ENCODE measurements at places on chromosomes 6 and 20.

DNA sequence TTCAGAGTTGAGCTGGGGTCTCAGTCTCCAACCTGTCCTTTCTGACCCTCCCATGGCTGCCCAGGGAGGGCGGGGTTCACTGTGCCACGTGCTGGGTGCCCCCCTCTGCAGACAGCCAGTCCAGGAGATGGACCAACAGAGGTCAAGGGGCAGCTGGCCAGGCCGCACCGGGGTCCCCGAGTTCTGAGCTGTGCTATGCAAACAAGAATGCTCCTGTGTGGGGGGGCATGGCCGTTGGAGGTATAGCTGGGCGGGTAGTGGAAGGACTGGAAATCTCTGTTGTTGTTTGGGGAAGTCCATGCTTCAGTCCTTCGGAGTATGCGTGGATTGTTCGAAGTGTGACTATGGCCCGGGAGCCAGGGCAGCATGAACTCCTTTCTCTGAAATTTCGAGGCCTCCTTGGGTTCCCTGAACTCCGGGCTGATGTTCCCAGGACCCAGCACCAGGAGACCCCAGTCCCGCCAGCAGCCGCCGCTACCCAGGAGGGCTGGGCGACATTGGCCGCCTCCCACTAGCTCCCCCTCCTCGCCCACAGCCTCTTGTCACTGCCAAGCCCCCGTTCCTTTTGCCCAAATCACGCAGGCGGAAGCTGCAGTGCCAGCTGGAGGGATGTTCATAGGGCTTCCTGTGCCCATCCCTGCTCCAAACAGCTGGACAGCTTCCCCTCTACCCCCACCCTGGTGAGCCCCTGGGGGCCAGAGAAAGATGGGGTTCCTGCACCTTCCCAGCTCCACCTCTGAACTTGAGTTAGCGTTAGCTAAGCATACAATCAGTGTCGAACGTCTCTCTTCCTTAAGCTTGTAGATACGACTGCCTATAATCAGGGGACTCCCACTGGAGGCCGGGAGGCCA lies 126.6 kb downstream of the TAF4 start:
- DNase-seq, result no peak

DNA sequence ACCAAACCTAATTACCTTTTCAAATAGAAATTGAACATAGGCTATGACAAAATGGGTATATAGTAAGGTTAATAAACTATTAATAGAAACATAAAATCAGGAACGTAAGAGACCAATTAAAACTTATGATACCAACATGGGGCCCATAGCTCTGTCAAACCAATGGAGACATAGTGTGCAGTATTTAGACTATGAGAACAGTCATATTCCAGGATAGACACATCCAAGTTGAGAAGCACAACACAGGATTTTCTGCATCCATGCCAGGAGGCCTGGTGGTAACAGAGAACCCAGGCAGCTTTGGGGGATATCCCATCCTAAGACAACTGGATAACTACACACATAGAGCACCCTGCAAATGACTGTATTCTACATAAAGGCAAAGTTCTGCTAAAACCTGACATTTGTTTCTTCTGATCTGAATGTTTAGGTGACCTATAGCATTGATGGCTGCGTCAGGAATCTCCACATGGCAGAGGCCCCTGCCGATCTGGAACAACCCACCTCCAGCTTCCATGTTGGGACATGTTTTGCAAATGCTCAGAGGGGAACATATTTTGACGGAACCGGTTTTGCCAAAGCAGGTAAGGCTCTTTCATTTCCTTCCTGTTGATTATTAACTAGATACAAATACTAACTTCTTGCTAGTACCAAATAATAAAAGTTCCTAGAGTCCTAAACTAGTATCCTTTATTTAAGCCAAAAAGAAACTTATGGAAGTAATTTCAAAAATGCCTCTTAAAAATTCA lies 202.7 kb downstream of the ARHGAP18 start:
- no peak for DNase-seq

- no peak for DNase-seq
These were observed 1074.0 kb upstream of the MAP3K7 start for GRCh38 chr6:91660893-91661292.

DNA sequence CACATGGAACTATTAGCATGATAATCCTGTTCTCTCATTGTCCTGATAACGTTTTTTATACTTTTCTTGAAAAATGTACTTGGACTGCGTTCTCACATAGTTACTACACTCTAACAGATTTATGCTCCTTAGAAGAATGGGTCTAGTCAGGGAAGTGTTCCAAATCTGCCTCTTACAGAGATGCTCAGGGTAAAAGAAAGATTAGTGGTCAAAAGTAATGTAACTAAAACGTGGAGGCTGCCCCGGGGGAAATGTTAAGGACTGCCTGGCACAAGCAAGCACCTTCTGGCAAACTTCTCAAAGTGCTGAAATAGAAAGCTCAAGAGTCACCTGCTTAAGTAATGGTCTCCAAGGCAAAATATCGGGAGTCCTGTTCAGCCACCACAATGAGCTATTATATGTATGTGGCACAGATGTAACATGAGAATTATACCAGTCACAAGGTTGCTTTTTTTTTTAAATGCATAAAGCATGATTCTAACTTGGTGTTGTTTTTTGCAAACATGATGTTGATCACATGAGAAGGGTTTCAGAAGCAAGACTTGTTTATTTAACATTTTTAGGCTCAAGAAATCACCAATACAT lies 244.5 kb upstream of the JARID2 start:
- no peak for DNase-seq

GRCh38 chr6:1591926-1592325 lies 17.8 kb upstream of the FOXC1 start:
- no peak for DNase-seq

DNA sequence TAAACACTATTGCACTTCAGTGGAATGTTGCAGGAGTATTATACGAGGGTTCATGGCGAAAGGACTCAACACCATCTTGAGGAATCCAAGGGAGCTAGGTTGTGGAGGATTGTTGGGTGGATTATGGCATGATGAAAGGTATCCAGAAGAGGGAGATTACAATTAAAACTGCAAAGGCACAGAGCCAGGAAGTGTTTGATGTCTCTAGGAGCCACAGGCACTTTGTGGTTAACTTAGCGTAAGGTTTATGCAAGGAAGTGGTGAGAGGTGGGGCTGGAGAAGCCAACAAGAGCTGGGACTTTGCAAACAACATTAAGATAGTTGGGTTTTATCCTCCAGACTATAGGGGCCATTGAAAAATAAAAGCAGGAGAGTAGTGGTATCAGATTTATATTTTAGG lies 86.6 kb upstream of the TPD52L1 start:
- DNase-seq, result no peak

GRCh38 chr20:64003960-64004725 lies 23.2 kb downstream of the PRPF6 start:
- no peak for DNase-seq

DNA sequence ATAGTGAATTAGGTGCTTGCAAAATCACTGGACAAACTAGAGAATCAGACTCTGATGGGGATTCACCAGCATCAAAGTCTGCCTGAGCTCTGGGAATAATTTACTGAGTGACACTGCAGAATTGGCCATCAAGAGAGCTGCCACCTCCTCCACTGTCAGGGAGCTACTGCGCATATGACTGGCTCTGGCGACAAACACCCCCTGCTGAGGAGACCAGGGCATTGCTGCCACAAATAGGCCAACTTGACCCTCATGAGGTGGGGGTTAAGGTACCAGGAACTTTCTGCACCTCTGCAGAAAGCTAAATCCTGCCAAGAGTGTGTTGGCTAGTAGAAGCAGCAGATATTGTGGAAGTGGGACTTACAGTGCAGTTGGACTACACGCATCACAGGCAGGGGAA lies 88.0 kb downstream of the CDS2 start:
- no peak for DNase-seq

DNA sequence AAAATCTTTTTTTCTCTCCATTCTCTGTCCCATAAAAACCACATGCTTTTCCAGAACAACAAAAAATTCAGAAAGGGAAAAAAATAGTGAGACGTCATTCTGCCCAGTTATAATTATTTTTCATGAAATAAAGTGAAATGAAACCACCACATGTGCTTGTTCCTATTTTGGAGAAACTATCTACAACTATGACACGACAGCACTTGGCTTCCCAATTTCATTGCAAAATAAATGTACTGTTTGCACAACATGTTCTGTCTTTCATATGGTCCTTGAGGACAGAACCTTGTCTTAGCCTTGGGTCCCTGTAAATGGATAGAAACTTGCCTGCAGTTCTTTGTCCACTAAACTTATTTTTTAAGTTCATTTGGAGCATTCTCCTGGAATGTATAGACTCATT lies 5.6 kb upstream of the MAN1A1 start:
- no peak for DNase-seq

DNA sequence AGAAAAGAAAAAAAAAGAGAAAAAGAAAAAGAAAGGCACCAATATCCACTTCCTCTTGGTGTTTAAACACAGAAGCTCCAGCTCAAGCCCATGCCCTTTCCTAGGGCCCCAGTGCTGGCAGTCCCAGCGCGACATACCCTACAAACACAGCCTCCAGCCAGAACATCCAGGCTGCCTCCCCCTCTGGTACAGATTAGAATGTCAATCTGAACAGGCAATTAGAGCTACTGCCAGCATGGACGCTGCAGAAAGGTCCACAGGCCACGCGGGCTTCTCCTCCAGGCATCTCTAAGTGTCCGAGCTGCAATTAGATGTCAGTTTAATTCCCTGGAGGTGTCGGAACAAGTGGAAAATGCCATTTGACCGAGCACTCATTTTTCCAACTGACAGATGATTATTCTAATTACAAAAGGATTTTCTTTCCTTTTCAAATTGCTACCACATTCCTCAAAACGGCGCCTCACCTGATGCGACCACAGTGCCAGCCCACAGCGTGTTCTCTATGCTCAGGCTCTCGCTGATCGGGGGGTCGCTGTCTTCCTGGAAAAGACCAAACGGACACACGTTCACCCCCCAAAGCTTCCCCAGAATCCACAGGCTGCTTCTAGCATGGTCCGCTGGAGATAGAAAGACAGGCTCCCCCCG lies 79.5 kb downstream of the ATP9A start:
- no peak for DNase-seq

GRCh38 chr6:168660400-168660945 lies 219.5 kb downstream of the SMOC2 start:
- no peak for DNase-seq

- peak; percentile 98 for DNase-seq
These were observed 12.7 kb downstream of the ZCCHC3 start for GRCh38 chr20:309841-310644.

- no peak for DNase-seq
These were observed 30.2 kb downstream of the ZNF322 start for GRCh38 chr6:26629359-26629758.

- DNase-seq, result no peak
These were observed 60.7 kb downstream of the AKAP12 start for GRCh38 chr6:151300267-151300991.

- DNase-seq, result no peak
These were observed at the start of gene FAXC for GRCh38 chr6:99349171-99350141. FAXC (minus strand) TSS chr6:99349674; CDS start chr6:99349372, 302 bp downstream.

DNA sequence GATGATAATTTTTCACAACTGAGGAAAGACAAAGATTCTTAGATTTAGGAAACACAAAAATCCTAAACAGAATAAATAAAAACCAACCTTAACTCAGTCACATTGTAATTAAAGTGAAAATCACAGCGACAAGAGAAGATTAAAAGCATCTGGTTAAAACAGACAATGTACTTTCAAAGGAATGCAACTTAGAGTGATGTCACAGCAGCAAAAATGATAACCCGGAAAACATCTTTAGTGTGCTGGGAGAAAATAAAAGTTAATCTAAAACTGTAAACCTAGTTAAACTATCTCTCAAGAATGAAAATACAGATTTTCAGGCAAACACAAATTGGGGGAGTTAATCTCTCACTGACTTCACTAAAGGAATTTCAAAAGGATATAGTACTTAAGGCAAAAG lies 76.8 kb upstream of the OGFRL1 start:
- DNase-seq, result no peak

DNA sequence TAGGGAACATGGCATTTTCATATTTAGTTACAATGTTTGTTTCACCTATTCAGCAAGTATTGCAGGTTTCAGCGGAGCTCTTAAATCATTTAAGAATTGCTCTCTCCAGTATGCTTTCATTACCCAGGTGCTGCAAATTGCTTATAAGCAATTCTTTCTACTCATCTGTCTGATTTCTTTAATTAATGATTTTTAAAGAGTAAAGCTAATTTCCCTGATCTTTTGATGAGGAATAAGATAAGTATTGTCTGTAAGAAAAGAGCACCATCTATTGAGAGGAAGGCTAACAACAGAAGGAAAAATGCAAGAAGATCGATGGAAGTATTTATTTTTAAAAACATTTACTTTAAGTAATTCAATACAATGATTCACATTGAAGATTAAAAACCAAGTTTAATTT lies 2.0 kb downstream of the OPRM1 start:
- DNase-seq, result no peak

All from hypothalamus (tissue), 51 donors.